ENCODE measurements at places on chromosomes 5 and 9.

DNA sequence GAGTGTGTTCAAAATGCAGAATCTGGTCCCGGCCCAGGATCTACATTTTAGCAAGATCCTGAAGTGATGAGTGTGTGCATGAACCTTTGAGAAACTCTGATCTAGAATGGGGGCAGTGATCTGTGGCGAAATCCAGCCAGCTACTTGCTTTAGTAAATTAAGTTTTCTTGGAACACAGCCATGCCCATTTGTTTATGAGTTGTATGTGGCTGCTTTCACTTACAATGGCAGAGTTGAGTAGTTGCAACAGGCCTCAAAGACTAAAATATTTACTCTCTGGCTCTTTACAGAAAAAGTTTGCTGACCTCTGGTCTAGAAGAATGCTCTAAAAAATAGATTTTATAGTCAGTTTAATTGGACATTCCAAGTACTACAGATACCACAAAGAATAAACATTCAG lies 588.3 kb downstream of the BNC2 start:
- H3K36me3 ChIP-seq: no peaks in the 10 kb centered on the region
- no peaks in the 10 kb centered on the region for H3K27me3 ChIP-seq
- no peak overlapping the region for H3K27ac ChIP-seq
- no peak overlapping the region for H3K4me3 ChIP-seq
- no peaks in the 10 kb centered on the region for H3K4me1 ChIP-seq

DNA sequence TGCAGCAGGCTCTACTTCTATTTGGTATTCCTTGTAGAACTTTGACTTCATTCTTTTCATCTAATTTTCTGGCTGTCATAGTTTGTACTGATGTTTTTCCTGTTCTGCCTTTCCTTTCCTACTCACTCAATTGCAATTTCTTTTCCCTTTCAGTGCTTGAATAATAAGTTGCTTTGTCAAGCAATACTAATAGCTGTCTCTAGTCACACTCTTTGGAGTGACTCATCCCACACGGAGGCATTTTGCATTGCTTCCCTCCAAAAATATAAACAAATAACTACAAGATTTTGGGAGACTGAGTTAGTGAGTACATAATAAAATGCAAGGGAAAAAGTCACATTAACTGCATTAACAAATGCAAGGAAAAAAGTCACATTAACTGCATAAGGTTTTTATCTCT lies 465.9 kb downstream of the CDH9 start:
- no peak overlapping the region for H3K27ac ChIP-seq
- no peaks in the 10 kb centered on the region for H3K27me3 ChIP-seq
- DNase-seq: no peak
- H3K36me3 ChIP-seq: no peaks in the 10 kb centered on the region

DNA sequence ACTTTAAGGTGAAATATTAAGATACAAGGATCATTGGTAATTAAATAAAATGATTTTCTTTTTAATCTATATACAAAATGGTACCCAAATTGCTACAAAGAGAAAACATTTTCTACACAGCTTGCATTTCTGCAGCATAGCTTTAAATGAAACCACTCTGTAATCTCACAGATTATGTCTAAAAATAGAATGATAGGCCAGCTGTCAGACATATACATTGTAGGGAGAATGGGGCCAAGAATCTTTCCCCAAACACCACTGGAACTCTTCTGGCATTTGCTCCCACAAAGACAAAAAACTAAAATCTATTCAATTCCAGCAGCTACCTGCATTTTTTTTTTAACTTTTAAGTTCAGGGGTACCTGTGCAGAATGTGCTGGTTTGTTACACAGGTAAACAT lies 124.1 kb upstream of the NR5A1 start:
- no peaks in the 10 kb centered on the region for H3K36me3 ChIP-seq
- no peaks in the 10 kb centered on the region for H3K4me1 ChIP-seq
- no peak overlapping the region for H3K4me3 ChIP-seq
- H3K27ac ChIP-seq: no peak overlapping the region

- peak overlapping the region; percentile 80 for H3K4me3 ChIP-seq
- no peaks in the 10 kb centered on the region for H3K4me1 ChIP-seq
- DNase-seq: peak; percentile 59
- no peaks in the 10 kb centered on the region for H3K27me3 ChIP-seq
- H3K27ac ChIP-seq: peak overlapping the region; percentile 60
These were observed 704 bp downstream of the SUSD1 start for GRCh38 chr9:112174222-112174964.

- H3K27ac ChIP-seq: no peak overlapping the region
- DNase-seq: no peak
- H3K4me3 ChIP-seq: no peak overlapping the region
- no peaks in the 10 kb centered on the region for H3K36me3 ChIP-seq
- H3K27me3 ChIP-seq: no peaks in the 10 kb centered on the region
These were observed 81.7 kb downstream of the ADAMTS19 start for GRCh38 chr5:129541648-129542251.

GRCh38 chr5:150603491-150603890 lies 37.0 kb upstream of the SYNPO start:
- peak overlapping the region; percentile 91 for H3K27ac ChIP-seq
- no peaks in the 10 kb centered on the region for H3K36me3 ChIP-seq
- no peaks in the 10 kb centered on the region for H3K27me3 ChIP-seq
- H3K4me1 ChIP-seq: peaks cover 55% of the 10 kb centered on the region

DNA sequence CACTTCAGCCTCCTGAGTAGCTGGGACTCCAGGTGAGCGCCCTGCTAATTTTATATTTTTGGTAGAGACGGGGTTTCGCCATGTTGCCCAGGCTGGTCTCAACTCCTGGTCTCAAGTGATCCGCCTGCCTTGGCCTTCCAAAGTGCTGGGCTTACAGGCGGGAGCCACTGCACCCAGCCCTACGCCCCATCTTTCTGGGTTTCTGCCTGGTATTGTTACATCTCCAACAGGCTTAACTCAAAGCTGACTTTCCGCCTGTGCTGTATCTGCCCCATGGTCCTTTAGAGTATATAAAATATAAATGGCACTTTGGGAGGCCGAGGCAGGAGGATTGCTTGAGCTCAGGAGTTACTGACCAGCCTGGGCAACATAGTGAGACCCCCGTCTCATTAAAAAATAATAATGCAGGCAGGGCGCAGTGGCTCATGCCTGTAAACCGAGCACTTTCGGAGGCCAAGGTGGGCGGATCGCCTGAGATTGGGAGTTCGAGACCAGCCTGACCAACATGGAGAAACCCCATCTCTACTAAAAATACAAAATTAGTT lies 36.5 kb upstream of the GLDC start:
- no peak for DNase-seq
- no peaks in the 10 kb centered on the region for H3K27me3 ChIP-seq

- H3K4me3 ChIP-seq: no peak overlapping the region
- no peak for DNase-seq
- no peaks in the 10 kb centered on the region for H3K36me3 ChIP-seq
- no peaks in the 10 kb centered on the region for H3K27me3 ChIP-seq
- peak overlapping the region; percentile 50 for H3K27ac ChIP-seq
These were observed 9.7 kb downstream of the MRPL36 start for GRCh38 chr5:1789834-1790471.

DNA sequence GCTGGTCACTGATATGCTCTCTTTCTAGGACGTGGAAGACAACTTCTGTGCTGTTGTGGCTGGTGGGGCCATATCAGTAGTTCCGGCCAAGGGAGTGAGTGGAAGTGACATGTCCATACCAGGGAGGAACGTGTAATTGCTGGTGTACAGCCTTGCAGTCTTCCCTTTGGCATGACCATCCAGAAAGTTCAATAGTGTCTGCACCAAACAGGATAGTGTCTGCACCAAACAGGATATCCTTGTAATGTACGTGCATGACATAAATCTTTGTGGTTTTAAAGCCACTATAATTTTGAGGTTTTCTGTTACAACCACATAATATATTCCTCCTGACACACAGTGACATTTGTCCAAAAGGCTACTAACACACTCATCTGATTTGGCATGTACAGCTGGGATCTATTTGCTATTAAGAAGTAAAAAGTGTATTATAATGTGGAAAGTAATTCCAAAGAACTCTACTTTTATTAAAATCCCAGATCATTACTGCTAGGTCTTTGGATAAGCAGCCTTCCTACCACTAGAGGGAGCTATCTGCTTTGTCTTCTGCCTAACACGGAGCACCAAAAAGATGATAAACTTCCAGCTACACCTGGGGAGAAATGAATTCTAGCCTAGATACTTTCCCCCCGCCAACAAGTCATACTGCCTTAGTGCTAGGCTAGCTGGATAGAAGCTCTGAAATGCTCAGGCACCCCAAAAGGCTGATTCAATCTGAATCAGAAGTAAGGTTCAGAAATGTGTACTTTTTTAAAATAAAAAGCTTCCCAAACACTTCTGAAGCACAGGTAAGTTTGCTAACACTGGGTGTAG lies 52.7 kb downstream of the RNF145 start:
- H3K4me1 ChIP-seq: no peaks in the 10 kb centered on the region
- H3K36me3 ChIP-seq: peaks cover 11% of the 10 kb centered on the region
- H3K4me3 ChIP-seq: no peak overlapping the region
- DNase-seq: no peak

GRCh38 chr9:135239100-135239768 lies 151.8 kb downstream of the OLFM1 start:
- no peak overlapping the region for H3K4me3 ChIP-seq
- H3K27ac ChIP-seq: no peak overlapping the region
- no peaks in the 10 kb centered on the region for H3K4me1 ChIP-seq
- no peak for DNase-seq
- peaks cover 35% of the 10 kb centered on the region for H3K27me3 ChIP-seq
- H3K36me3 ChIP-seq: no peaks in the 10 kb centered on the region

DNA sequence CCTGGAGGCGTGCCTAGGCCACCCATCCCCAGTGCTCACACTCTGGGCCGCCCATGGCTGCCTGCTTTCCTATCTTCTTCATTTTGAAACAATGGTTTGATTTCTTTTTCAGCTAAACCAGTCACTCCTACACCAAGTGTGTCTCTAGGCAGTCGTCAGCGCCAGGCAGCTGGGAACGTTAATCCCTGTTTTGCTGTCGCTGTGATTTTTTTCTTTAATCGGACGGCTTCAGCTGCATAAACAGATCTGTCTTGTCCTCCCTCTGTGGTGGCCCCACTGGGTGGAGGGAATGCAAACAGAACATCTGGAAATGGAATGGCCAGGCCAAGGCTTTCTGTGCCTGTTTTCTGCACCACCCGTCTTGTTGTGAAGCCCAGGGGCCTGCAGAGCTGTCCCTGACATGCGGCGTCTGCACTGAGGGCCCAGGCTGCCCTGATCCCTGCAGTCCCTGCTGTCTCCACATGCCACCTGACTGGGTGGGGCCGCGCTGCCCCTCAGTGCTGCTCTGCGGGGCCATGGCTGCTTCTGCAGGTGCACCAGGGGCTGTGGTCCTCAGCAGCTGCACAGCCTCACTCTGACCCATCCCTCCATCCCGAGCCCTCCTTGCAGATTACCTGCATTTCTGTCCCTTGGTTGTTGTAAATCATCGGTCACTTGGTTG lies 51.5 kb downstream of the WNK2 start:
- H3K4me3 ChIP-seq: no peak overlapping the region
- no peak for DNase-seq
- peaks cover 40% of the 10 kb centered on the region for H3K27me3 ChIP-seq
- H3K27ac ChIP-seq: no peak overlapping the region

DNA sequence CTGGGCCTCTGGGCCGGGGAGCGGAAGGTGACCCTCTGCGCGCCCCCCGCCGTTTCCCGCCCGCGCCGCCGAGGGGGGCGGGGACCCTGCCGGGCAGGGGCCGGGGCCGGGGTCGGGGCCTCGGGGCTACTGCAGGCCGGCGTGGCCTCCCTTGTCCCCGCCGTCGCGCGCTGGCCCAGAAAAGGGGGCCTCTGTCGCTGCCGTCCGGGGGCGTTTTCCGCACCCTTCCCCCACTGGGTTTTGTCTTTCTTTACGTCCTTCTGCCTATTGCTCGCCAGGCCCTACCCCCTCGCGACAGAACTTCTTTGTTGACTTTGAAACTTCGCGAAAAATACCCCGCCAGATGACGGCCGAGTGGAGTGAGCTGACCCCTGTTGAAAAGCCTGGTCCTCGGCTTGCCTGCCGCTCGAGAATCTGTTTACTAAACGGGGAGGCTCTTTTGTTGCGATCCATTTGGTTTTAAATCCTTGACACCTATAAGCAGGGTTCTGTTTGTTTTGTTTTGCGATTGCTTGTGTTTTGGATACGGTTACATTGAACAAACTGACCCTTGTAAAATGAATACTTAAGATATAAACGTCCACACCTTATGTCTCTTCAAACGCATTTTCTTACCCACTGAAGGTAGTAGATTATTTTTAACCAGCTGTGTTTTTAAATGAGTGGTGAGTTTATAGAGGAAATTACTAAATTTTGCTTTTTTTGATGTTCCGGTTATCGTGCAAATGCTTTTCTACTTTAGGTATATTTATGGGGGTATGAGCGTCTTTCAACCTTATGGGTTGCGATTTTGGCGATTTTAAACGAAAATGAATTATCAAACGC lies 765 bp downstream of the MARCHF6 start:
- H3K36me3 ChIP-seq: no peaks in the 10 kb centered on the region
- peak overlapping the region; percentile 96 for H3K4me3 ChIP-seq
- H3K27ac ChIP-seq: peak overlapping the region; percentile 94
- peaks cover 6% of the 10 kb centered on the region for H3K27me3 ChIP-seq
- peak; percentile 68 for DNase-seq

DNA sequence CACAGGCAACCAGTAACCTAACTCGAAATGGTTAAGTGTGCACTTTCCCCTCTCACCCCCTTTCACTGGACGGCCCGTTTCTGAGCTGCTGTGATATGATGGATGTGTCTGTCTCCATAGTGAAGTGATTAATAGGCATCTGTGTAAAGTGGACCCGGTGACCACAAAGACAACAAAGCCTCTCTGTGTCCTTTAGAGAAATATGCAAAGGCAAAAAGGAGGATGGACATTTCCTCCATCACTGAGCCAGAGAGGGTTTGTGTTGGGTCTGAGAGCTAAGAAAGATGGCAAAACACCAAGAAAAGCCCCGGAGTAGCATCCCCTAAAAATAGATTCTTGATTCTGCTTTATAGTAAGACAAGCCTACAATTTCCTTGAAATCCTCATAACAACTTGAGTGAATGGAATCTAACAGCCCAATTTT lies 120.6 kb downstream of the SEMA6A start:
- H3K4me1 ChIP-seq: peaks cover 12% of the 10 kb centered on the region
- H3K4me3 ChIP-seq: no peak overlapping the region
- H3K27me3 ChIP-seq: no peaks in the 10 kb centered on the region
- DNase-seq: no peak
- peaks cover 11% of the 10 kb centered on the region for H3K36me3 ChIP-seq

GRCh38 chr9:107373809-107374208 lies 90.7 kb downstream of the RAD23B start:
- no peak overlapping the region for H3K27ac ChIP-seq
- no peak overlapping the region for H3K4me3 ChIP-seq
- H3K27me3 ChIP-seq: no peaks in the 10 kb centered on the region
- no peaks in the 10 kb centered on the region for H3K4me1 ChIP-seq
- H3K36me3 ChIP-seq: no peaks in the 10 kb centered on the region

GRCh38 chr9:33161011-33161588 lies 6.0 kb downstream of the B4GALT1 start:
- no peaks in the 10 kb centered on the region for H3K36me3 ChIP-seq
- H3K27ac ChIP-seq: peak overlapping the region; percentile 99
- peak overlapping the region; percentile 22 for H3K4me3 ChIP-seq
- no peaks in the 10 kb centered on the region for H3K27me3 ChIP-seq
- peak; percentile 74 for DNase-seq

GRCh38 chr5:24428345-24428744 lies 216.4 kb downstream of the CDH10 start:
- H3K4me1 ChIP-seq: no peaks in the 10 kb centered on the region
- H3K27me3 ChIP-seq: no peaks in the 10 kb centered on the region
- no peak overlapping the region for H3K4me3 ChIP-seq
- no peak for DNase-seq

- DNase-seq: peak; percentile 82
- H3K27me3 ChIP-seq: no peaks in the 10 kb centered on the region
- no peaks in the 10 kb centered on the region for H3K36me3 ChIP-seq
- H3K4me3 ChIP-seq: peak within 1 kb of the TSS; percentile 75
- peak within 1 kb of the TSS; percentile 86 for H3K27ac ChIP-seq
- peaks cover 30% of the 10 kb centered on the region for H3K4me1 ChIP-seq
These were observed at the start of gene SPARC for GRCh38 chr5:151686674-151687407. SPARC (minus strand) TSS chr5:151686915; CDS start chr5:151676188, 10,727 bp downstream.
